ENCODE measurements at places on chromosomes 13 and 19. TPM values are rescaled to one million over a fixed set of nuclear protein-coding genes. Genes with fewer than 3 reads are reported as not detected.

- DNase-seq, result no peak
Measured at GRCh38 chr13:21088534-21088933, 27.1 kb upstream of the LATS2 start.

GRCh38 chr13:76438050-76438449 is 448.2 kb downstream of the KCTD12 start:
- DNase-seq, result no peak

ETFB gene
- 122 TPM for total RNA-seq

BRME1 gene
- 2.9 TPM for total RNA-seq

DNA sequence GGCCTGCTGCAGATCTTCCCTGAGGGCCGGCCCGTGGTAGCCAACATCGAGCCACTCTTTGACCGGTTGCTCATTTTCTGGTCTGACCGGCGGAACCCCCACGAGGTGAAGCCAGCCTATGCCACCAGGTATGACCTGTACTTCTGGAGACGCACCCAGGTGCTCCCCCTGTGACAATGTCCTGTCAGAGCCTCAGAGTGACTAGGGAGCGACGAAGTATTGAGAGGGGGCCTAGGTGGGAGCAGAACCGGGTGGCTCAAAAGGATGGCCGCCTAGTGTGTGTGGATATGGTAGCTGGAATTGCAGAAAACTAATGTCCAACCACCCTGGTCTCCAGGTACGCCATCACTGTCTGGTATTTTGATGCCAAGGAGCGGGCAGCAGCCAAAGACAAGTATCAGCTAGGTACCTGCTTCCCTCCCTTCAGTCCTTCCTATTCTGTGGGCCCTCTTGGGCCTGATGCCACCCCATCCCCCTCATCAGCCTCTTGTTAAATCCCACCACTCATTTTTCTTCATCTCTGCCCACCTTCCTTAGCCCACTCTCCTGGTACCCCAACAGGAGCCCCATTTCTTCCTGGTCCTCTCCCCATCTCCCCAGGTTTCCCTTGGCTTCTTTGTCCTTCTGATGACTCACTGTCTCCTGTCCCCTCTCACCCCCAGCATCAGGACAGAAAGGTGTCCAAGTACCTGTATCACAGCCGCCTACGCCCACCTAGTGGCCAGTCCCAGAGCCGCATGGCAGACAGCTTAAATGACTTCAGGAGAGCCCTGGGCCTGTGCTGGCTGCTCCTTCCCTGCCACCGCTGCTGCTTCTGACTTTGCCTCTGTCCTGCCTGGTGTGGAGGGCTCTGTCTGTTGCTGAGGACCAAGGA is 8.4 kb downstream of the EGLN2 start:
- peak; percentile 43 for DNase-seq

GRCh38 chr19:46606019-46606418 is 4.9 kb downstream of the CALM3 start:
- DNase-seq, result no peak

DNA sequence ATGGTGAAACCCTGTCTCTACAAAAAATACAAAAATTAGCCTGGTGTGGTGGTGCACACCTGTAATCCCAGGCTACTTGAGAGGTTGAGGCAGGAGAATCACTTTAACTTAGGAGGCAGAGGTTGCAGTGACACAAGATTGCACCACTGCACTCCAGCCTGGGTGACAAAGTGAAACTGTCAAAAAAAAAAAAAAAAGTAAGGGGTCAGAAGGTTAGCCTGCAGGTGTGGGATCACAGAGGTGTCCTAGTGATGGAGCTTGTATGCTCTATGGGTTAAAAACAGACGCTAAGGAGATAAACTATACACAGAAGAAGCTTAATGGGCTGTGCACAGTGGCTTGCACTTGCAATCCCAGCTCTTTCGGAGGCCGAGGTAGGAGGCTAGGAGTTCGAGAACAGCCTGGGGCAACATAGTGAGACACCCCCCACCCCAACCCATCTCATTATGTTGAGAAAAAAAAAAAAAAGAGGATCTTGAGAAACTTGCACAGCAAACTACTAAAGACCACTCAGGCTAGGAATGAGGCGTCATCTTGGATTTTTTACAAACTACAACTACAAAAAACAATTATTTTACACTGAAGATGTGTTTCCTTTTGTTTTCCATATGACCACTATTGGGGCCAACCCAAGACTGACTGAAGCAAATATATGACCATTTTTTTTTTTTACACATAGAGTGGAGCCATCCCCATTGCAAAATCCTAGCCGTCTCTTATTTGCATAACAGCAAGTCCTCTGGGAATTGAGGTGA is 7.9 kb downstream of the FOSB start:
- DNase-seq, result no peak

GRCh38 chr13:106678646-106679418 is 110.9 kb upstream of the ARGLU1 start:
- DNase-seq, result no peak

Data from G401 (cell line).